ENCODE measurements at places on chromosomes 12 and 14.

- DNase-seq, result no peak
Measured at GRCh38 chr12:131258398-131258797, 304.7 kb downstream of the ADGRD1 start.

DNA sequence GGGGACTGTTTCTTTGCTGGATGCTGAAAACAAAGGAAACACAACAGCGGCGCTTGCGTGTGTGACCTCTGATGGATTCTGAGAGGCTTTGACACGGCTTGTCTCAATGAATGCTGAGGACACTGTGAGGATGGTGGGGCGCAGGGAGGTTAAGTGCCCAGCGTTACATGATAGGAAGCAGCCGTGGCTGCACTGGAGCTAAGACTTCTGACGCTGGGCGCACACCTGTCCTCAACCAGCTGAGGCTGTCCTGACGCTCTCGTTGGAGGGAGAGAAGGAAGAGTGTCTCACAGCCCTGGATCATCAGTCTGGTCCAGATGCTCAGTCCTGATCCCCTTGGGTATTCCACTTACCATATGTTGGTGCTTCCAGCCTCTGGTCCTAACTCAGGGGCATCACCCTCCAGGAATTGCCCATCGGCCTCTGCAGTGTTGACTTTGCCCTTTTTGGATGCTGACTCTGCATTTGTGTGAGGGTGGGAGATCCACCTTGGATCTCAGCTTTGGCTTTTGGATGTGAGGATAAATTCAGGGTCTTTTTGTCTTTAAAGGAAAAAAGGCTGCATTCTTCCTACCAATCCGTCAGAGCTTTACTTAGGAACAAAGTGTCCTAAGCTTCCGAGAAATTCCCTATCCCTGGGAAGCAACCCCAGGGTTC is 125.2 kb downstream of the ZNF664 start:
- DNase-seq, result no peak

GRCh38 chr12:120960657-120961056 is 17.7 kb upstream of the HNF1A start:
- no peak for DNase-seq

- no peak for DNase-seq
Measured at GRCh38 chr12:121927813-121928212, 9.4 kb downstream of the CFAP251 start.

- no peak for DNase-seq
Measured at GRCh38 chr14:67674139-67674479, 323 bp downstream of the VTI1B start.

GRCh38 chr12:109308534-109309380 is at the start of gene FOXN4:
Gene FOXN4, minus strand, starts transcription at chr12:109309284. Its CDS starts 963 bp downstream, at chr12:109308321.
- no peak for DNase-seq

GRCh38 chr12:49092086-49092815 is 2.4 kb downstream of the DHH start:
- no peak for DNase-seq

- DNase-seq, result no peak
Measured at GRCh38 chr14:69612783-69613130, 1.4 kb downstream of the SUSD6 start.

DNA sequence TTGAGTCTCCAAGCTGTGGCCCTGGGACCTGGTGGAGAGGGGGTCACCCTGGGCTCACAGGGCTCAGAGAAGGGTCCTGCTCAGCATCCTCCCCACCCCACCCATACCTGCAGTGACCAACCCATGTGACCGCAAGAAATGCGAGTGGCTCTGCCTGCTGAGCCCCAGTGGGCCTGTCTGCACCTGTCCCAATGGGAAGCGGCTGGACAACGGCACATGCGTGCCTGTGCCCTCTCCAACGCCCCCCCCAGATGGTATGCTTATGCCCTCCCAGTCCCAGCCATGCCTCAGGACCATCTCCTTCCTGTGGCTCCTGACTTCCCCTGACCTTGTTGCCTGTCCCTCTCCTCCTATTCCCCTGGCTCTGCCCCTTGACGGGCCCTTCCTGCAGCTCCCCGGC is 6.7 kb upstream of the NXPH4 start:
- no peak for DNase-seq

DNA sequence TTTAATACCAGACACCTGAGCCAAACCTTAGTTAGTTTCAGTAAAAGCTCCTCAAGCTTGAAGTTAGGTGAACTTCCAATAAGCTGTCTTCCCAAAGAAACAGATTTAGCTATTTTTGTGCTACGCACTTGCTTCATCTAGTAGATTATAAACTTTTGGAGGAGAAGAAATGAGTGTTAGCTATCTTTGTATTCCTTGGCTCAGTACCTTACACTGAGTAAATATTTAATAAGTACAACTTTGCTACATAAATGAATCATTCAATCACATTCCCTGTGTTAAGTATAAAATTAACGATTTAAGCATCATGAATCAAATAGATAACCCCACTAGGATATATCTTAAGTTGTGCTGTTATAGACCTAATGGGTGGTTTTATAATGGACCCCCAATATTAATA is 307.0 kb downstream of the PCNX1 start:
- no peak for DNase-seq

DNA sequence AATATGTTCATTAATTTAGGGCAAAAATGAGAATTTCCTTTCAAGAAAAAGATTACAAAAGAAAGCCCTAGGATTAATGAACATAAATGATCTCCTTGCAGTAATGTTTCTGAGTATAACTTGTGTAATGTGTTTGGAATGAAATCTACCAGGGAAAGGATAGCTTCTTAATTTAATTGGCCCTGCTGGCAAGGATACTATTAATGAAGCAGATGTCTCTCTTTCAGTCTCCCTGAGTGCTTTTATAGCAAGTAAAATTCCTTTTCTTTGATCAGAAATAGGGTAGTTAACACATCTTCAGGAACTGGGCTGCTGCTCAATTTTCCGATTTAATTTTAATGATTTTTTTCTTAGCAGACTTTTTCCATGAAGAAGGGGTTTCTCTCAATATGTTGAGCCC is 379.4 kb upstream of the PDE3A start:
- no peak for DNase-seq

- no peak for DNase-seq
Measured at GRCh38 chr14:38111046-38111445, 96.7 kb upstream of the SSTR1 start.

DNA sequence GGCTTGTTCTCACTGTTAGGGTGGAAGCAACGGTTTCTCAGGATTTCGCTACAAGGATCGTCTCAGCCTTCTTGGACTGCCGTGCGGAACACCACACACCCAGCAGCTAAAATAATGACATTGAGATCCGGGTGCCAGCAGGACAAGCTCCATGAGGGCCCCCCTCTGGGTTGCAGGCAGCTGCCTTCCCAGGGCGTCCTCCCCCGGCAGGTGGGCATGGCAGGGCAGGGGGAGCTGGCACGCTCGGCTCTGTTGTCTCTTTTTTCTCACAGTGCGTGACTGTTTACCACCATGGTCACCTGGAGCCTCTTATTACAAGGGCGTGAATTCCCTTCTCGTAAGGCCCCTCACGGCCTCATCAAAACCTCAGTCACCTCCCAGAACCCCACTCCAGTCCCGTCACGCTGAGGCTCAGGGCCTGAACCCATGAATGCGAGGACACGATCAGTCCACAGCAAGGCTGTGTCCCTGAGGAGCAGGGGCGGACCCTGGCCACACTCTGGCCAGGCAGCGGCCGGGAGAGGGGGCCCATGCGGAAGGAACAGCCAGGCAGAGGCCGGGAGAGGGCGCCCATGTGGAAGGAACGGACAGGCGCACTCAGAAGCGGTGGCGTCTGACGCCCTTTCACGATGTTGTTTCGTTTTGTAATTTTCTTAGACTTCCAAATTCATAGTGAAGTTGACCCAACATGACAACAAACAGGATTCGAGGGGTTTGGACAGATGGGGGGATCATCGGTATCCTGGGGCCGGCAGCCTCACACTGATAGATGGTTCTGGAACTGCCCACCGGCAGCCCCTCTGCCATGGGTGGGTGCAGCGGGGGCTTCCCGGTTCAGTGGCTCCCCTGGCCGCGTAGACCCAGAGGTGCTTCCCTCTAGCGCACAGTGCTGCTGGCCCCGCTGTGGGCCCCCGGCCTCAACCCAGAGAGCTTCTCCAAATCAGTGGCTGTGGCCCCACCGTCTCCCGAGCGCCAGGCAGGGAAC is 10.0 kb downstream of the LRCOL1 start:
- no peak for DNase-seq

- peak; percentile 90 for DNase-seq
Measured at GRCh38 chr14:24965934-24966578, 83.9 kb downstream of the STXBP6 start.

- no peak for DNase-seq
Measured at GRCh38 chr14:97850466-97850865, 1053.3 kb downstream of the VRK1 start.

- no peak for DNase-seq
Measured at GRCh38 chr14:30553311-30553989, 5.5 kb upstream of the G2E3 start.

DNA sequence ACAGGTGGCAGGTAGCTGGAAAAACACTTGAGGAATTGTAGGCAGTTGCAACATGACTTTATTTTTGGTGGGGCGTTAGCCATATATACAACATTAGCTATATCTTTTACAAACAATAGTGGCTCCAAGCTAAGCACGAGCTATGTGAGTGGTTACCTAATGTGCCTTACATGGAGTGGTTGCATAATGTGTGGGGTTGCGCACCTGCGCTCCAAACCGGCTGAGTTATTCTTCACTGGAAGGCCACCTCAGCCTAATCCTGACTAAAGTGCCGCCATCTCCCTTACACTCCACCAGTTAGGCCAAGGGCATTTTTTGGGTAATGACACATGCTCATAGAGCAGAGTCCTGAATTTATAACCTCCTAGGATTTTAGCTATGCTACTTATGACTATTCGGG is 31.8 kb upstream of the G2E3 start:
- DNase-seq, result no peak

DNA sequence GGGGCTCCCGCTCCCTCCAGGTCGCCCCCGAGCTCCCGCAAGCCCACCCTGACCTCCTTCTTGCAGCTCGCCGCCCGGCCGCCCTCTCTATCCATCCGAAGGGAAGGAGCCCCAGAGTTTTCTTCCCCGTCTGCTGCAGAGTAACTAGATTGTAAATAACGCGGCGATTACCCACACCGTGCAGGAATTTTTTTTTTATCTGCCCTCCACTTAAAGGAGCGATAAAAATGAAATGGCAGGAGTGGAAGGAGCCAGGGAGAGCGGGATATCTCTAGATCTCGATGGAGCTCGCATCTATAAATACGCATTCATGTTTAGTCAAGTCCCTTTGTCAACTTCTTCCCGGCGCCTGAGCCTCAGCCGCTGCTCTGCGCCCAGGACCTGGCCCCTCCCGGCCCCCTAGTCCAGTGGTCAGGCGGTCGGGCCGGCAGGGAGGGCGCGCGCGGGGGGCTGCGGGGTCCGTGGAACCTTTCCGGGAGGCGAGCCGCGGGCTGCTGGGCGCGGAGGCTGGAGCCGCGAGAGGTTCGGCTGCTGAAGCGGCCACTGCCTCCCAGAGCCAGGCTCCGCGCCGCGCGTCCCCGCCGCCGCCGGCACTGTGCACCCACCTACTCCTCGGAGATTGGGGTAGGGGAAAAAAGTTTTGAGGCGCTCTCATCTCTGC is 386.0 kb downstream of the BCAT1 start:
- no peak for DNase-seq

GRCh38 chr12:108107293-108107692 is 21.8 kb upstream of the WSCD2 start:
- DNase-seq, result no peak

DNA sequence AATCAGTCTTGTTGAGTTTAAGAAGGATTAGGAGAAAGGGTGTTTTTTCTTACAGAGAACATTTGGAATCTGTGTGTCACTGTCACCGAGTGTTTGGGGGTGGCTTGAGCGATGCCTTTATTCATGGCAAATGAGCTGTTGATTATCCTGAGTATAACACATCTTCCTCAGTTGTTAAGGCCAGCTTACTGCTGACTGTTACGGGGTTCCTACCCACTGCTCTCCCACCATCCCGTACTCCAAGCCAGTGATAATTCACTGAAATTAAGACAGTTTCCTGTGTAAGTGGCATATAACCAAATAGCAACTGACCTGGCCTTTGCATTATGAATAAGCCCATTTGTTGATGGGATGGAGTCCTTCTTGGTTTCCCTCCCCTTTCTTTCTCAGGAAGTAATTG is 9.5 kb downstream of the ESRRB start:
- DNase-seq, result no peak

- DNase-seq, result no peak
Measured at GRCh38 chr12:26143291-26143690, 18.5 kb upstream of the BHLHE41 start.

DNA sequence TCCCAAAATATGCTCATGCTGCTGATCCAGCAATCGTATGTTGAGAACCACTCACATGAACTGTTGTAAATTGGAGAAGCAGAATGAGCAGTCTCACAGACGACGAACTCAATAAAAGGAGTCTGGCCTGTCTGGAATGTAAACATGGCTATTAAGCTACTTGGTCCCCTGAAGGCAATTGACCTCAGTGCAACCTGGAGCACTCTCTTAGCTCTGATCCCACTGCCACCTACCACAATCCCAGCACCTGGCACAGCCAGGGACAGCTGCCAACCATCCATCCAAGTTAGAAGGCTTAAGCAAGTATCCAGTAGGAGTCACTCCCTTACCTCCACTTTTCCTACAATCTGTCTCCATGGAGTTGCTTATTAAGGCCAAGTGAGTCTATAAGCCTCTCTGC is 406.9 kb upstream of the CLEC14A start:
- no peak for DNase-seq

GRCh38 chr12:7157391-7157790 is 27.2 kb downstream of the CLSTN3 start:
- no peak for DNase-seq

DNA sequence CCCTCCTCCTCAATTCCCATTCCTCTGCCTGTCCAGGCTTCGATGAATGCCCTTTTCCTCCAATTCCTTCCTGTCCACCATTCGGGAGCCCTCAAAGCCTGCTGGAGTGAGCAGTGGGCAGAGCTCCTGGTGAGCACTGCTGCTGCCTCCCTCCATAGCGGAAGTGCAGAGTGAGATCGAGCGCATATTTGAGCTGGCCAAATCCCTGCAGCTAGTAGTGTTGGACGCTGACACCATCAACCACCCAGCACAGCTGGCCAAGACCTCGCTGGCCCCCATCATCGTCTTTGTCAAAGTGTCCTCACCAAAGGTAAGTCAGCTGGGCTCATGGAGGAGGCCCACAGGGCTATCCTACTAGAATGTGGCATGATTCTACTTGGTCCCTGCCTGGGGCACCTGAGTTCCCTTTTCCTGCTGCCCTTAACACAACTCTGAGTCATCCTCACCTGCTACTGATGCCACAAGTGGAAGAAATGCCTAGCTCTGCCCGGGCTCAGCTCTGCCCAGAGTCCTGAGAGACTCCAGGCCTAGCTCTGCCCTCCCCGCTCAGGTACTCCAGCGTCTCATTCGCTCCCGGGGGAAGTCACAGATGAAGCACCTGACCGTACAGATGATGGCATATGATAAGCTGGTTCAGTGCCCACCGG is 8.0 kb downstream of the CACNB3 start:
- no peak for DNase-seq
